Stimulated activated naive B cell treated with anti-CD40 and anti-IgM and Interleukin-4, amounts not matched to agents 10 μg/mL and 1 μg/mL and 100 μg/mL, for 72 hours (primary cell): ENCODE measurements at places on chromosomes 12 and 14.
A peak's percentile ranks its signal among the peaks of the same experiment; 100 is the strongest.

- no peak for DNase-seq
- H3K27ac ChIP-seq, result no peak overlapping the region
- H3K4me1 ChIP-seq, result peaks cover 8% of the 10 kb centered on the region
- H3K4me3 ChIP-seq, result no peak overlapping the region
These were observed 76.8 kb downstream of the TTC9 start for GRCh38 chr14:70718383-70719118.

DNA sequence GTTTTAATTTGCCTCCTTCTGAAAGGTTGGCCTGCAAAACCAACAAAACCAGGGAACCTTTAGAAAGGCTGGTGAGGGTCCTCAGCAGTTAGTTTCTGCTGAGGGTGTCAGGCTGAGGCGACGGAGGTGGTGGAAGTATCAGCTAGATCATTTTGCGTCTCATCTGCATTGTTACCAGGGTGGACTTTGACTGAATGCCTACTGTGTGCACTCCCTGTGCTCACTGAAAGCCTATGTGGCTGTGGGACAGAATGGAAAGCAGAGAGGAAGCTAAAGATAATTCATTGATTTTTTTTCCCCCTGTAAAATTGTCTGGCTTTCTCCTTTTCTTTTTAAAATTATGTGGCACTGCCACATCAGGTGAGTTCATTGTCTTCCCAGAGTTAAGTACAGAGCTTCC lies 68.4 kb upstream of the SRSF5 start:
- no peaks in the 10 kb centered on the region for H3K27me3 ChIP-seq
- peak overlapping the region; percentile 60 for H3K27ac ChIP-seq
- DNase-seq, result no peak
- H3K4me1 ChIP-seq, result peaks cover 79% of the 10 kb centered on the region

GRCh38 chr12:93895089-93895445 lies 217.9 kb downstream of the CRADD start:
- DNase-seq, result no peak
- H3K27ac ChIP-seq, result no peak overlapping the region
- H3K4me3 ChIP-seq, result no peak overlapping the region
- H3K36me3 ChIP-seq, result no peaks in the 10 kb centered on the region
- H3K27me3 ChIP-seq, result peaks cover 3% of the 10 kb centered on the region
- peaks cover 18% of the 10 kb centered on the region for H3K4me1 ChIP-seq

- no peaks in the 10 kb centered on the region for H3K27me3 ChIP-seq
- peak; percentile 51 for DNase-seq
- peaks cover 14% of the 10 kb centered on the region for H3K4me1 ChIP-seq
- H3K27ac ChIP-seq, result no peak overlapping the region
- no peak overlapping the region for H3K4me3 ChIP-seq
These were observed 22.7 kb upstream of the TEX22 start for GRCh38 chr14:105375635-105376057.

- H3K27me3 ChIP-seq, result peaks cover 4% of the 10 kb centered on the region
- no peak for DNase-seq
- H3K4me3 ChIP-seq, result no peak overlapping the region
- no peaks in the 10 kb centered on the region for H3K4me1 ChIP-seq
- H3K27ac ChIP-seq, result no peak overlapping the region
These were observed 35.3 kb downstream of the SLC6A15 start for GRCh38 chr12:84877340-84877739.

DNA sequence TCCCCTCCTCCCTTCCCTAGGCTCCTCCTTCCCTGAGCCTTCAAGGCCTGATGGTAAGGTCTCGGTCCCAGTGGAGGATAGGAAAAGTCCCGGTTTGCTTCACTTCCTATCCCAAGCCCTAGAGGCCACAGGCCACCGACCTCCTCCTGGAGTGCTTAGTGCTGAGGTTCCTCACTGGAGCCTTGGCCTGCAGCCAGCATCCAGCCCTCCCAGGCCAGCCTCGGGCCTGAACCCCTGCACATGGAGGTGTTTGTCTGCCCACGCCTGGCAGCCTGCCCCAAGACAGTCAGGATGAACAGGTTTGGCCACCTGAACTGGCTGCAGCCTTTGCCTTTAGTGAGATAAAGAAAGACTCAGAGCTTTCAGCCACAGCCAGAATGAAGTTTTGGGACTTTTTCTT lies 15.8 kb upstream of the KRT7 start:
- no peaks in the 10 kb centered on the region for H3K36me3 ChIP-seq
- DNase-seq, result no peak
- H3K4me3 ChIP-seq, result no peak overlapping the region
- no peaks in the 10 kb centered on the region for H3K4me1 ChIP-seq
- peaks cover 41% of the 10 kb centered on the region for H3K27me3 ChIP-seq
- no peak overlapping the region for H3K27ac ChIP-seq

GRCh38 chr14:55789406-55789805 lies 209.4 kb downstream of the KTN1 start:
- H3K4me1 ChIP-seq, result no peaks in the 10 kb centered on the region
- no peaks in the 10 kb centered on the region for H3K36me3 ChIP-seq
- DNase-seq, result no peak
